ENCODE measurements at places on chromosomes 2 and 18.
A peak's percentile ranks its signal among the peaks of the same experiment; 100 is the strongest.

GRCh38 chr2:207162316-207162715, 3.4 kb downstream of the KLF7 start:
- DNase-seq = no peak

- peak; percentile 8 for DNase-seq
These were observed 30.0 kb downstream of the RNF125 start for GRCh38 chr18:32048507-32049091.

DNA sequence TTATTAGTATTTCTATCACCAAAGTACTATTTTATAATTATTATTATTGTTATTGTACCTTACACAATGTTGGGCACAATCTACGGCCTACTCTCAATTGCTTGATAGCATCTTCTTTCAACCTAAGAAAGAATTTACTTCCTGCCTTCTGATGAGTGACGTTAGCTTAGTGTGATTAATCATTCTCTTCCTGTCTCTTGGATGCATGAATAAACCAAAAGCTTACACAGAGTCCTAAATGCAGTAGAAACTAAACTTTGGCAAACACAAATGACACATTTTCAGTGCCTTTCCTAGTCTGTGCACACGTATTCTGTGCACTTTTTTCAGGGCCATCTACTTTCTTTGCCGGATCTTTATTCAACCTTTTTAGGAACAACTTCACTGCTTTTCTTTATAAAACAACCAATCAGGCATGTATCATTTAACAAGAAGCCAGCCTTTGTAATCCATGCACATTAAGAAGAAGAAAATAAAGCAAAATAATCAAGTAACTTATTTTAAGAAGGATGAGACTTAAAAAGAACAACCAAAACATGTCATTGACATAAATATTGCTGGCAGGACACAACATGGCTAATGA, 19.1 kb downstream of the TRAK2 start:
- DNase-seq = no peak

DNA sequence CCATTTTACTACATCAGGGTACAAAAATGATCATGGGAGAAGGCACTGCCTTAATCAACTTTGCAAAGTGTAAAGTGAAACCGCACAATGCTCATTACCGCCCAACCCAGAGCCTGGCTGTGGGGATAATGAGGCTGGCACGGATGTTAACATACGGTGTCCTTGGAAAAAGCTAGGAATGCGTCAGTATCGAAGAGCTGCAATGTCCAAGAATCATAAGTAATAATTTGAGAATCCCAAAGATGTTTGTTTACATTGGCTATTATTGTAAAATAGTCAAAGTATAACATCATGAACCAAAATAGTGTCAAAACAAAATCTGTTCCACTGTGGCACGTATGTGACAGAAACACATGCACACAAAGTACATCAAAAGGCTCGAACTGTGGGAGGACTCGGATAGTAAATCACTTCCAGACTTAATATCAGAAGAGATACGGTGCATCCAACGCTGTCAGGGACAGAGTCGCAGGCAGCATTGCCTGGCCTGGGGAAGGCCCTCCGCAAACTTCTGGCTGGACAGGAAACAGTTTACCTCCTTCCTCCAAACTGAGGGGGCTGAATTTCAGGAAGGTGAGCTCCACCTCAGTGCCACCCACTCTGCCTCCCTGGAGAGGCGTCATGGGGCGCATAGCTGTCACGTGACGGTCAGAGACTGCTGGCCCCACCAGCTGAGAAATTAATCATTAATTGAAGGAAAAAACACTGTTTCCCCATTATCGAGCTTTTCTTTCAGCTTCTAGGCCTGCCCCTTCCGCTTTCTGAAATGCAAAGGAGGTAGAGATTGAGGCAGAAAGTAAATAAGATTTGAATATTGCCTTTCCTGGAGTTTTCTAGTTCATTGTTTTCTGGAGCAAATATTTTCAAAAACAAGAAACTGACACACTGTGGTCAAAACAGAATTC, 1.8 kb upstream of the ID2 start:
- DNase-seq = peak; percentile 77

DNA sequence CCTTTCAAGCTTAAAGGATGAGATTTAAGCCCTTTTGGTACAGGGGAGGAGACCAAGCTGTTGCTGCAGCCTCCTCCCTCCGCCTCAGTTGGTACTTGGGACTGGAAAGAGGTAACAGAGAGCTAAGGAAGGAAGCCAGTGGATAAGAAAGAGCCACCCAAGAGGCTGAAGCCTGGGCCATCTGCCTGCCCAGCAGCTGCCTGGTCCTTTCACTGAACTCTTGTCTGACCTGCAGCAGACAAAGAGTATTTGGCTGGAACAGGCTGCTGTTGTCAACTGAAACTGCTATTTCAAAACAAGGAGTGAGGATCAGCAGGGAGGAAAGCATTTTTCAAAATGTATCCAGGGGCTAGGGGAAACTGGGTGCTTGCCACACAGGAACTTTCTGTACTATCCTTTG, 30.3 kb downstream of the TNS1 start:
- DNase-seq = no peak

DNA sequence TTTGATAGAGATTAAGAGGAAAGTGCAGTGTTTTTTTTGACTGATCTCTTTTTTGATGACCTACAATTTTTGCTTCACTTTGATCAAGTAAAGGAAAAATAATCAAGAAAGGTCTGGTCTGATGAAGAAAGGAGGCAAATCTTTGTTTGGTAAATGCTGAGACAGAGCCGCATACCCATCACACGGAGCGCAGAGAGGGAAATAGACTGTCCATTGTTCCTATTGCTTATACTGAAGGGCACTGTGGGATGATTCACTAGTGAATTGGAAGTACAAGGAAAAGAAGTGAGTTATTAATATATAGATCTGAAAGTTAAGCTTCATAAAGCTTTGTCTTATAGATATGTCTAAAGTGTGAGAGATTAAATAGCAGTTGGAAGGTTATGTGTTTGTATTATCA, 455.1 kb downstream of the PLCL1 start:
- no peak for DNase-seq

DNA sequence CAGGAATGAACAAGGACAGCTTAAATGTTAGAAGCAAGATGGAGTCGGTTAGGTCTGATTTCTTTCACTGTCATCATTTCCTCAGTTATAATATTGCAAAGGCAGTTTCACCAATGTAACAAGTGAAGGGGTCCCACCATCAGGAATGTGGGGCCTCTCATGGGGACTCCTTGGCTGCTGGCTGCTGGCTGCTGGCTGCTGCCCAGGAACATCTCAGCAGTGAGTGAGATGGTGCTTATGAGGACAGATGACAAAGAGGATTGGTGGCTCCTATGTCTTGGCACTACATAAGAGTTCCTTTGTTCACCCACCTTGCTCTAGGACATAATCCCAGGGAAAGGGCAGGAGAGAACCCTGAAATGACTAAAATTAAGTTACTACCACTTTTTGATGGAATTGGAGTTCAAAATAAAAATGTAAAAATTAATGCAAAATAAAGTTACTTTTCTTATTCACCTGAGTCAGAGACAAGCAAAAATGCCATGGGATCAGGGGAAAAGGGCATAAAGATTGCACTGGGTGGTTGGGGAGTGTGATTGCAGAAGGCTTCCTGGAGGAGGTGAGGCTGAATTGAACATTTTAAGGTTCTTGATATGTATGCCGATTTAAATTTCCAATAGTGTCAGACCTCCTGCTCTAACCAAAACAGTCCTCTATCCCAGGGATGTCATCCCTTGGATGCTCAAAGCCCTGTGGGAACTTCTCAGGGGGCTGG, 23.4 kb downstream of the TMEM177 start:
- no peak for DNase-seq

- DNase-seq = no peak
These were observed 115.5 kb downstream of the ESCO1 start for GRCh38 chr18:21484851-21485636.

GRCh38 chr2:177972782-177973181, 99.8 kb downstream of the PDE11A start:
- DNase-seq = no peak

DNA sequence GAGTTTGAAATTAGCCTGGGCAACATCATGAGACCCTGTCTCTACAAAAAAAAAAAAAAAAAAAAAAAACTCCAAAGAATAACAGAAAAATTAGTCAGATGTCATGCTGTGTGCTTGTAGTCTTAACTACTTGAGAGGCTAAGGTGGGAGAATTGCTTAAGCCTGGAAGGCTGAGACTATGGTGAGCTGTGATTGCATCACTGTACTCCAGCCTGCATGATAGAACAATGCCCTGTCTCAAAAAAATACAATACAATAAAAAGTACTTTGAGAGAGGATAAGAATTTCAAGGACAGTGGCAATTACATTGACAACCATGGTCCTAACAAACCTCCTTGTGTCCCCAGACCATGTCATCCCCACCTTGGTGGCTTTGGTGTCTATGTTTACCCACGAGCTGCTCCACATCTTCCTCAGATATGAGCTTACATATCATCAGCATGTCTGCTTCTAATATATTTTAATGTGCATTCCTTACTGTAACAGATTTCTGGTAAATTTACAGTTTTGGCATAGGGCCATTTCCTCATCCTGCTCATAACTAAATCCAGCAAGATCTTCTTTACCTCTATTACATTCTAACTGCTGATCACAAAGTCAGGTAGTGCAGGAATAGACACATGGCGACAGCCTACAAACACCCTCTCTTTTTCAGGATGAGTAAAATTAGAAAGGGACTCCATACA, 437.7 kb upstream of the HNRNPA3 start:
- DNase-seq = no peak

- DNase-seq = no peak
These were observed 1.2 kb downstream of the SEMA4C start for GRCh38 chr2:96868555-96869280.

- DNase-seq = no peak
These were observed 13.5 kb upstream of the XDH start for GRCh38 chr2:31428001-31428418.

DNA sequence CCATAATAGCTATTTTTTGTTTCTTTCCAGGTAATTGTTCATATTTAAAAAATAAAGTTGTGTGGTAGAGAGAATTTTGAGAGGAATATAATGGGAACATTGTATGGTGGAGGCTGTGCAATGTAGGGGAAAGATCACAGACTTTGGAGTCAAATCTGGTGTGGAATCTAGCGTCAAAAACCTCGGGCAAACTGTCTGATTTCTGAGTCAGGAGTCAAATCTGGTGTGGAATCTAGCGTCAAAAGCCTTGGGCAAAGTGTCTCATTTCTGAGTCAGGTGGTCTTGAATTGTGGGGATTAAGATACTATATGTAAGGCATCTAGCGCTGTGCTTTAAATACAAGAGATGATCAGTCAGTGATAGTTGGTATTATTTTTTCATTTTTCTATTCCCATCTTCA, 5.1 kb downstream of the PTPN4 start:
- DNase-seq = no peak

DNA sequence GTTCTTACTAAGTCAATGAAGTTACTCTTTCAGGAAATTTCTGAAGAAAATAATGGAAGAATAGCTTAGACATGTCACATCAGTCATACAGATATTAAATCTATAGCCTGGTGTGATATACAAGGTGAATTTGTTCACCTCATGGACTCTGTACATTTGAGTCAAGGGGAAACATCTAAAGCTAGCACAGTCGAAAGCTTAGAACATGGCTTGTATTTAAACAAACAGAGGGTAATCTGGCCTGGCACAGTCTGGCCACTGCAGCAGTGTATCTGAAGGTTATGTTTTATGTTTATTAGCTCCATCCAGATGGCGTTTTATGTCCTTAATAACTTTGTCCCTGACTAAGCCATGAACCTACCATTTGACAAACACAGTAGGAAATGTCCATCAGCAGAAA, 817.3 kb downstream of the SATB2 start:
- no peak for DNase-seq

DNA sequence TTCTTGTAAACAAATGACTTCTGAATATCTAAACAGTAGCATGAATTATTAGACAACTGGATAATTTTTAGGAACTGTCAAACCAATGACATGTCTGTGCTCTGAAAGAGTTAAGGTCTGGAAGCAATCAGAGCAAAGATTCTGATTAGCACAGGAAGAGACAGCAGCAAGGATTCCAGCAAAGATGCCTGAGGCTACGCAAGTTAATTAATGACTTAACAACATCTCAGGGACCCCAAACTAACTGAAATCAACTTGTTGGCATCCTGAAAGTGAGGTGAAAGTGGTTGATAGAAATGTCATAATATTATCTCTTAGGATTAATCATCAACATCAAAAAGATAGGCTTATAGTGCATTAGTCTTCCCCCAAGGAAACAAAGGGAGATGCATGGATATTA, 123.3 kb upstream of the TMEM200C start:
- DNase-seq = no peak

DNA sequence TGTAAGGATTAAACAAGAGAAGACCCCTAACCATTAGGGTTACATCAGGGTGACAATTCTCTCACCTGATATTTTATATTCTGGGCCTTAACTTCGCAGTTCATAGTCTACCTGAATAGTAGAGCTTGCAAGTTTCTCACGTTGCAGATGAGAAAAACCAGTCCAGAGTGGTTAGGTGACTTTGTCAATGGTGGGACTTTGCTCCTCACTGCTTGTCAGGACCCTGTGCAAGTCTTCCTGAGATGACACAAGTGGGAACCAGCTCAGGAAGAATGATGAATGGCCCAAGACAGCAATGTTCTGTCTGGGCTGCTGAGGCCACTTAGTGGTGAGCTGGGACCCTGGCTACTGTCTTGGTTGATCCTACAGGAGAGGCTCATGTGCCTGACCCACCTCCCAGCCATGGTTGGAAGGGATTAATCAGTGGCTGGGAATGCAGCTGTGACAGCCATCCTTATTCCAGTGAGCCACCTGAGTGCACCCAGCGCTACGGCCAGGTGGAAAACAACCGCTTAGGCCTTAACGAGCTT, 16.9 kb downstream of the LGALSL start:
- no peak for DNase-seq

DNA sequence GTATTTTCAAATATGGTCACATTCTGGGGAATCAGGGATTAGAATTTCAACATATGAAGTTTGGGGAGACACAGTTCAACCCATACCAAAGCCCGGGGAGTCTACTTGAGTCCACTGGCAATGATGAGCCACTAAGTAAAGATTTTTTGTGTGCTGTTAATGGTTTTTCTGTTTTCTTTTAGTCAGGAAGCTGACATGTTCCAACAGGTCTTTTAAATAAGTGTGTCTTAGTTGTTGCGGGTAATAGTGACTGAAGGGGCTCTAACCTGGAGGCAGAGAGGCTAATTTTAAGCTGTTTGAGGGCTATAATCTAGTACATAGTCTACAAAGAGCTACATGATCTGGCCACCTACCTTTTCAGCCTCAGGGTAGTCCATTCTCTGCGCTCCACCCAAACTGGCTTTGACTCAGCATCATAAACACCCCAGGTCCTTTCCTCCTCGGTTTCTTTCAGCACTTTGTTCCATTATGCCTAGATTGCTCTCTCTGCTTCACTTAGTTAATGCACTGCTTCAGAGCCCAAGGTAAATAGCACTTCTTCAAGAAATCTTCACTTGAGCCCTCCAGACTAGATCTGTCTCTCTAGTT, 17.6 kb upstream of the UBE2E3 start:
- DNase-seq = no peak

Data from NCI-H187 (cell line).